ENCODE measurements at places on chromosomes 6 and 20. TPM values are rescaled to one million over a fixed set of nuclear protein-coding genes. Genes with fewer than 3 reads are reported as not detected.

The STMND1 gene
- total RNA-seq = not detected

The HRH3 gene
- total RNA-seq = not detected

The ARMC2 gene
- 8.0 TPM for total RNA-seq

The TINAG gene
- total RNA-seq = not detected

The SDCBP2 gene
- total RNA-seq = 21.5 TPM

The HDGFL1 gene
- total RNA-seq = not detected

The CPNE5 gene
- 1.2 TPM for total RNA-seq

The TRIM15 gene
- not detected for total RNA-seq

The THBD gene
- 53.1 TPM for total RNA-seq

The PI3 gene
- total RNA-seq = 165 TPM

The CST9L gene
- not detected for total RNA-seq

The ANKRD66 gene
- 2.4 TPM for total RNA-seq

The ZSCAN9 gene
- total RNA-seq = 10.6 TPM

The SLC17A2 gene
- total RNA-seq = not detected

The VSTM2L gene
- 31.9 TPM for total RNA-seq

The KHDC1L gene
- total RNA-seq = not detected

The PRPH2 gene
- total RNA-seq = 1.9 TPM

The RFX6 gene
- not detected for total RNA-seq

The ENPP3 gene
- total RNA-seq = 0.44 TPM

The TMEM74B gene
- total RNA-seq = 4.0 TPM

The TXNDC5 gene
- total RNA-seq = 185 TPM

The GABRR1 gene
- total RNA-seq = not detected

The NOP56 gene
- 81.0 TPM for total RNA-seq

The SSTR4 gene
- not detected for total RNA-seq
